ENCODE measurements at places on chromosomes 1 and 21.

DNA sequence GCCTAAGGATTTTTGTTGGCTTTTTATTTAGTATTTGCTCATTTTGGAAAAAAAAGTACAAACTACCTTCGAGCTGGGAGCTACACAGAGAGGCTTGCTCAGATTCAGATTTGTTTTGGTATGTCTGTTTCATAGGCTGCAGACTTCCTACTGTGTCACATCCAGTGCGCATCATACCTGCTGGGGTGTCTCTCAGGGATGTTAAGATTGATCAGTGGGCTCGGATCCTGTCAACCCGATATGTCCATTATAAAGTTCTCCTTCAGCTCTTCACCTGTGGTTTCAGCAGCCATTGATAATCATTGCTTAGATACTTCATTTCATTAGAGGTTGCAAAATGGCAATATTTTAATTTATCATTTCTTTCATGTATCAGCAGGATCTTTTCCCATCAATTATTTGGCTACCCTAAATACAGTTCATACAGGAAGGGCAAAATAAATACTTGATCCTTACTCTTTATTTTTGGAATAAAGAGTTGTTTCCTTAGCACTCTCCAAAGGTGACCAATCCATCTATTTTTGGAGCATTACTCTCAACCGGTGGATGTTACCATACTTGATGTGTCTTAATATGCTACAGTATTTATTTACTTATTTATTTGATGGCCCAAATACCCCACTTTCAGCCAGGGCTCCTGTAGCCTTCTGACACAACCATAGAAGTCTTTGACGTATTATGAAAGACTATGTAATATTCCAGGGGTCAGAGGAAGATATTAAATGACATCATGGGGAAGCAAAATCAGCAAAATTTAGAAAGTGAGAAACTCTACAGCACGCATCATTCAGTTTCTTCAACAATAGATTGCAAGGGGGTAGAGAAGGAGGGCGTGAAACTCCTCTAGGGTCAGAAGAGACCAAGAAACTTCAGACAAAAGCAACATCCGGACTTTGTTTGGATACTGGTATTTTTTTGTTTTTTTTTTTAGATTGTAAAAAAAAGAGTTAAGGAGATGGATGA is 55.3 kb upstream of the HNRNPU start:
- no peak for DNase-seq
- no peak overlapping the region for H3K27ac ChIP-seq
- H3K4me1 ChIP-seq, result peaks cover 12% of the 10 kb centered on the region
- H3K4me3 ChIP-seq, result peak overlapping the region; percentile 66

GRCh38 chr1:98331718-98332311 is 329.7 kb upstream of the SNX7 start:
- H3K36me3 ChIP-seq, result no peaks in the 10 kb centered on the region
- no peak overlapping the region for H3K27ac ChIP-seq
- peaks cover 17% of the 10 kb centered on the region for H3K27me3 ChIP-seq
- no peak overlapping the region for H3K4me3 ChIP-seq
- DNase-seq, result no peak
- H3K4me1 ChIP-seq, result peaks cover 3% of the 10 kb centered on the region

- no peak overlapping the region for H3K4me3 ChIP-seq
- no peaks in the 10 kb centered on the region for H3K4me1 ChIP-seq
- H3K27me3 ChIP-seq, result peaks cover 36% of the 10 kb centered on the region
Observed at GRCh38 chr1:94001397-94002045, 92.3 kb upstream of the GCLM start.

DNA sequence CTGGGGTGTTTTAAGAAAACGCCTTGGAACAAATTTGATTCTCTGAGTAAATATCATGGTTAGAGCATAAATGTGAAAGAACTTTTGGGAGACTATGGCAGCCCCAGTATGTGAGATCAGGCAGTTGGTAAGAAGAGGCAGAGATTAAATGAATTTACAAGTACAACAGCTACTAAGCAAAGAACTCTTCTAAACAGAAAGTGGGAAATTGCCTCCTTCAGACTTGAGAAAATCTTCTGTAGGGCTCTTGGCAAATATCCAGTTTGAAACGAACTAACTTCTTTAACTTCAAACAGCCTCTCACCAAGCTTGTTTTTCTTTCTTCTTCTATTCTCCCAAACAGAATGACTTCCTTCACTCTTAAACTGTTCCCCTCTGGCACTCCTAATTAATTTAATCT is 337.7 kb downstream of the SIPA1L2 start:
- H3K27me3 ChIP-seq, result peaks cover 3% of the 10 kb centered on the region
- H3K4me1 ChIP-seq, result peaks cover 2% of the 10 kb centered on the region
- no peaks in the 10 kb centered on the region for H3K36me3 ChIP-seq

DNA sequence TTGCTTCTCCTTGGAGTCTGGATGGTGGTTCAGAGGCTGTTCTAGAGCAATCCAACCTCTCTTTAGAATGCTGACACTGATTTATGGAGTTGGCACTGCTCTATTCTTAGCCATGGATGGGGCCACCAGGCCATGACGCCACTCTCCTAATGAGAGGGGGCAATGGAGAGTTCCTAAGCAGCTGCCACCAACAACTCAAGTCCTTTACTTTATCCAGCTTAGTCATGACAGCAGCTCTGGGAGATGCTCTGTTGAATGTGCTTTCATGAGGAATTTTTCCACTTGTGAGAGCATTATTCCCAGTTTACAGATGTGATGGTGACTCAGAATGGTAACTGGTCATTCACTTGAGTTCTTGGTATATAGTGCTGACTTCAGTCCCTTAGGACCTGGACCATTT is 366.3 kb downstream of the HHAT start:
- peaks cover 20% of the 10 kb centered on the region for H3K4me1 ChIP-seq
- H3K27ac ChIP-seq, result no peak overlapping the region
- H3K36me3 ChIP-seq, result no peaks in the 10 kb centered on the region
- no peak overlapping the region for H3K4me3 ChIP-seq

GRCh38 chr1:35851132-35851869 is 31.7 kb upstream of the AGO1 start:
- no peak for DNase-seq
- no peak overlapping the region for H3K27ac ChIP-seq
- H3K4me3 ChIP-seq, result no peak overlapping the region

DNA sequence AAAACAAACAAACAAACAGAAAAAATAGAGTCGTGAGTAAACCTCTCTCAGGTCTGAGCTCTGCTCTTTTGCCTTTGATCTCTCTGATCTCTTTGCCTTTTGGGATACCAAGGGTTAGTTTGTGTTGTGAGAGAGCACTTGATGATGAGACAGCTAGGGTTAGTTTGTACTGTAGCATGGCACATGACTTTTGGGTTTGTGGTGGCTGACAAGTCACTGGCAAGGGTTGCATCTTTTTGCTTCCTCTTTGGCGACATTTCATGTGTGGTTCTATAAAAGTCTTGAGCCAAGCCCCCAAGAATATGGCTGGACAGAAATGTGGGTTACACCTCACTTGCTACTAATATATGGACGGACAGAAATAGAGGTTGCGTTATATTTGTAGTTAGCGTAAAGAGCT is 60.5 kb downstream of the TESK2 start:
- H3K27ac ChIP-seq, result no peak overlapping the region
- no peak overlapping the region for H3K4me3 ChIP-seq
- no peaks in the 10 kb centered on the region for H3K36me3 ChIP-seq
- no peaks in the 10 kb centered on the region for H3K4me1 ChIP-seq

GRCh38 chr21:14825514-14825974 is 239.3 kb downstream of the NRIP1 start:
- H3K27ac ChIP-seq, result no peak overlapping the region
- no peak overlapping the region for H3K4me3 ChIP-seq
- H3K4me1 ChIP-seq, result no peaks in the 10 kb centered on the region
- no peak for DNase-seq
